ENCODE measurements at places on chromosomes 7 and 10.
A peak's percentile ranks its signal among the peaks of the same experiment; 100 is the strongest.

GRCh38 chr7:46153951-46154787, 233.1 kb upstream of the IGFBP3 start:
- DNase-seq: no peak

DNA sequence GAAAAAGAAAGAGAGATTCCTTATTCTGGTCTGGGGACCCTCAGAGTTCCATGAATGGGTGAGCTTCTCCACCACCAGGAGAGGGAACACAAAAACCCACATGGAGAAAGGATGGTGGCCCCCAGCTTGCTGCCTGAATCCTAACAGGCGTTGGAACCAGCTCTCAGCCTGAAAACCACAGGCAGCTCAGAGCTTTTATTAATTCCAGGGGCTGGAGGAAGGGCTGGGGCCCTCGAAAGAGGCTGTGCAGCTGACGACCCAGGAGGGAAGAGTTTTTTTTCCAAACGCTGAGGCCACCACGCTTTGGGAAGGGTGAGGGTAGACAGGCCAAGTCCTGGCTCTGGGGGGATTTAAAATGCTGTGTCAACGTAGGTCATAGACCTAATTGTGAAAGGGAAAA, 10.8 kb upstream of the ELN start:
- no peak for DNase-seq

DNA sequence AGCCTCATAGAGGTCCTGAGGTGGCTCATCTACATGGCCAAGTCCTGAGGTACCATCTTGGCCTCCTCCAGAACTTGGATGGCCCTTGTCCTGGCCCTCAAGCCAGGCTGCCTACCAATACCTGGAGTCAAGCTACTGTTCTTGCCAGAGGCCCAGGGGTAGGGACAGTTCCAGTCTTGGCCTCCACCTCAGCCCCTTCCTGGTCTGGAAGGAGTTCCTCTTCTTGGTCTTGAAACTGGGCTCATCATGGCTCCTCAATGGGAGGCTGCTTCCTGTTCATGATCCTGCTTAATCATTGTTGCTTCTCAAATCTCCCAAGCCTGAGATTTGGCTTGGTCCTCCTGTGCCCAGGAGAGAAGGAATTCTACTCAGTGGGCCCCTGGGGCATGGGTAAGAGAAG, 3.9 kb downstream of the HPS6 start:
- DNase-seq: no peak

DNA sequence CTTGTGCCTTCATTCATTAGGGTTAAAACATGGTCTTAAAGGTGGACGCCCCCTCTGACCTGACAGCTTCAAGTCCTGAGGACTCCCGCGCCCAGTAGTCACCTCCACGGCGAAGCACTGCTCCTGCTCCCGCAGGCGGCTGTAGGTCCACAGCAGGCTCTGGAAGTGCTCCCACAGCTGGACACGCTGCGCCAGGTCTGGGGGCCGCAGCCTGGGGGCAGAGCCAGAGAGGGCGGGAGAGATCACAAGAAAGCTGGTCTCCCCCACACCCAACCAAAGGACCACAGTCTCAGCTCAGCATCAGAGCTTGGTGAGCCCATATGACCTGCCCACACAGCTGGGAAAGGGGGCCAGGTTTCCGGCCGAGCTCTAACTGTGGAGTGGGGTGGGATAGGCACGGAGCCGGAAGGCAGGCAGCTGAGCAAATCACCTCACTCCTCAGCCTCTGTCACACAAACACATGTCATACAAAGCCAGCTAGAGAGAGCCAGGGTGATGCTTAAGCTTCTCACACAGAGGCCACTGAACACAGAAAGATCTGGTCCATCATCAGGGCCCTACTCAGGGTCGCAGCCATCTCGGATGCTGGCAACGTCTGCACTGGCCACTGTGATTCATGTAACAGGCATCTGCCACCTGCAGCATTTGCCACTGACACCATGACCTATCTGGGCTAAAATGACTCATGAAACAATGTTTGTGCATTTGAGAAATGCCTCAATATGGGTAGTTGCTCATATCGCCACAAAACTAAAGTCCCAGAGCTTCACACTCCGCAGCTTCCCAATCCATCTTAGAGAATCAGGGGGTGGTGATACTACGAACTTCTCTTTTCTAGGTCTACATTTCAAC, 12.6 kb downstream of the HPS1 start:
- DNase-seq: no peak

- DNase-seq: no peak
These were observed 12.4 kb upstream of the JAZF1 start for GRCh38 chr7:28192786-28193585.

DNA sequence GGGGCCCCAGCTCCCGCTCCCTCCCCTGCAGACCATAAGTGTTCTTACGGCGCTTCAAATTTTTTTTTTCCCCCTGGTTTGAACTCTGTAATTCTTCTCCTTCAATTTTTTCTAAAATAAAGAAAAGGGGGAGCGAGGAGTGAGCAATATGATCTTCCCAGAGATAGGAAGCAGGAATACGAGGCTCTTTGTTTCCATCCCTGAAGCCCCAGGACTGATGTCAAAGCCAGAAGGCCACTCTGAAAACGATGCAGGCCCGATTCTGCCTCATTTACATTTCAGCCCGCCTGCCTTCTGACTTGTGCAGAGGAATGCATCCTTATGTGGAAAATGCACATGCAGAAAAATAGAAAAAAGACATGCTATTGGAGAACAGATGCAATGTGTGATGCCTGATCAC, 401.5 kb upstream of the MKI67 start:
- no peak for DNase-seq

DNA sequence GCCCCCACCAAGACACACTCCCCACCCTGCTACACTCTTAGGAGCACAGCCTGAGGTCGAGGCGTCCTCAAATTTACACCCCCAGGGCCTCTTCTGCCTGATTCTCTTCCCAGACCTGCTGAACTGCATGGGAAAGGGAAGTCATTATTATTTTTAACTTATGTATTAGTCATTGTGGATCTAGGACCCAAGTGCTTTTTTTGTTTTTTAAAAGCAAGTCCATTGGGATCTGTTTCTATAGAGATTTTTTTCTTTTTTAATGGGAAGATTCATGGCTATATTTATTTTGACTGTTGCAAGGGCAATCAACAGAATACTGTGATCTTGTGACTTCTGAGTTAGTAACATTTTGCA, 203.8 kb downstream of the ZMYND11 start:
- no peak for DNase-seq

DNA sequence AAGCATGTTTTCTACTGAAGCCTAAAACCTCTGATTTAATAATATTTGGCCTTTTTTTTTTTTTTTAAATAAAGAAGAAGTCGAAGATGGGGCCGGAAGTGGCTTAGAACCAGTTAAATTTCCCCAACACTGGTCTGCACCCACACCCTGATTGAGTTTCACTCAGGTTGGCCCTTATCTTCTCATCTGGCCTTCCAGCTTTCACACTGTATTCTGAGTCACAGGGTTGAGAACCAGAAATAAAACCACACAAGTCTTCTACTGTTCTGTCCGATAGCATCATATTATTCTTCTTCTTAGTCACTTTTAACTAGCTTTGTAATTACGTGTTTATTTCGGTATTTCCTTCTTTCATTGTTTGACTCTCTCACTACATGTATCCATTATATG, 9.9 kb downstream of the ZNF365 start:
- DNase-seq: peak; percentile 44

DNA sequence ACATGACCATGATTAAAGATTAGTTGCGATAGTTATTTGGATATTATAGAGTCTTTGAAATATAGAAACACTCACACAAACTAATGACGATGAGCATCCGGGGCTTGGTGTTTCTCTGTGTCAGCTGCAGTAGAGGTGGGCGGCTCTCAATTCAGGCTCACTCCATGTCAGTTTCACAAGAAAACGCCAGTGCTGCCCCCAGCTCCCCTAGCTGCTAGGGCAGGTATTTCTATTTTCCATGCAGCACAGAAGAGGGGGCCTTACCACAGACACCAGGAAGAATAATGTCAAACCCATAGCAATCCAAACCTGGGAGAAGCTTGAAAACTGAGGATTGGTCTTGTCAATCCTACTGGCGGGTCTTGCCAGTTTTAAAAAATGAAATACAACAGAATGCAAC, 197.1 kb downstream of the PHTF2 start:
- DNase-seq: no peak

DNA sequence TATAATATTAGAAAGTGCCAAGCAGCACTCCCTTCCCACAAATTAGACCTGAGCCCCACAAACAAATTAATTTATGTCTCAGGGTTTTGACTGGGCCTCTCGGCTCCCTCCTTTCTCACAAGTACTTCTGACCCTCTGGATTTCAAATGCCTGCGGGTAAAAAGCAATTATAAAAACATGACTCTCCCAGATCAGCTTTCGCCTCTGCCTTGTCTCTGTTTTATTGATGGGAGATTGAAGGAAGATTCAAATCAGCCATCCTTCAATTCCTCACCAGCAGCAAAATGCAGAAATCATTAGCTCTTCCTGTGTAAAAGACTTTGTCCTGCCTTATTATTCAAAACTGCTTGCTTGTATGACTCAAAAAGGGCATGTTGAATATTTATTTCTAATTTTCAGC, 453.7 kb upstream of the MKI67 start:
- no peak for DNase-seq

- no peak for DNase-seq
These were observed 836.1 kb upstream of the KCND2 start for GRCh38 chr7:119436882-119437281.

GRCh38 chr10:35216303-35216905, 89.8 kb downstream of the CREM start:
- no peak for DNase-seq

DNA sequence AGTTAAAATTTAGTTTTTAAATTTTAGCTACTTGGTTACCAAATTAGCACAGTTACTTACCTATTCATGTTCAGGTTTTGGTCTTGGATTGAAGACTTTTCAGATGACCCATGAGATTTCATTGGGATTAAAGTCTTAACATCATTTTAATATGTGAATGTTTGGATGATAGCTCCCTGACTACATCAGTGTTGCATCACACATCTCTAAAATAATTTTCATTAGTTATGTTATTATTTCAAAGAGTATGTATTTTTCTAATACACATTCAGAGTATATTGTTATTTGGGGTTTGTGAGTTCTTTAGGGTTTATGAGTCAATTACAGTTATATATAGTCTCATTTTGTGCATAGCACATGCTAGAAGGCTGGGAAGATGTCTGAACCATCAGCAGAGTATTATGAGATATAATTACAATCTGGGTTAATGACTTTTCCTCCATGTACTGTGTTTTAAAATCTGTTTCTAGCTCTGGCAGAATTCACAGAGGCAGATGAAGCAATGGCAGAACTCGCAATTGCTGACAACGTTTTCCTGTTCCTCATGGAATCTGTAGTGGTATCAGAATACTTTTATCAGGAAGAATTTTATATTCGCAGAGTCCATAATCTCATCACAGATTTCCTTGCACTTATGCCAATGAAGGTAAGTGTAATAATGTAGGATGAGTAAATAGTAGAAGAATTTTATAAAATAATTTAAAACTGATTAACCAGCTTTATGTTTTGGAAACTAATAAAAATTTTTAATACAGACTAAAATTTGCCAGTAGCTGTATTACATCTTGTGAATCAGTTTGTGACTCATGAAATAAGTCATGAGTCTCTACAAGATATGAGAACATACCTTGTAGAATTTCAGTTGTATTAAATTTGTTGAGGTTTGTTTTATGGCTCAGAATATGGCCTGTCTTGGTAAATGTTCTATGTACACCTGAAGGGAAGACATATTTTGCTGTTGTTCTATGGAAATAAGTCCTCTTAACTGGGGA, 26.9 kb downstream of the NUP205 start:
- no peak for DNase-seq

GRCh38 chr10:35470248-35470924, 134.1 kb downstream of the CCNY start:
- no peak for DNase-seq

GRCh38 chr7:37216156-37216852, 232.4 kb downstream of the ELMO1 start:
- no peak for DNase-seq

- no peak for DNase-seq
These were observed 61.5 kb downstream of the CPVL start for GRCh38 chr7:29084832-29085231.

DNA sequence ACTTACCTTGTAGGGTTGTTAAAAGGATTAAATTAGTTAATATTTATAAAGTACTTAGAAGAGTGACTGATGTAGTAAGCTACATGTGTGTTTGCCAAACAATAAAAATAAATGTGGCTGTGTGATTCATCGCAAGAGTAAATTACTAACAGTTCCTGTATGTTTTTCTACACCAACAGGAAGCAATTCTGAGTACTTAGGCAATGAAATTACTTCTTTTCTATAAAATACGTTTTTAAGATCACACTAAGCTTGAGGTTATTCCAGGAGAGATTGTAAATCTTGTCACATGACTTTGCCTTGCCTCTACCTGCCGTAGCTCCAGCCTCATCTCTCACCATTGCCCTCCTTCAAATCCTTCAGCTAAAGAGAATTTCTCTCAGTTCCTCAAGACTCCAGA, 18.1 kb upstream of the GSTK1 start:
- DNase-seq: no peak

DNA sequence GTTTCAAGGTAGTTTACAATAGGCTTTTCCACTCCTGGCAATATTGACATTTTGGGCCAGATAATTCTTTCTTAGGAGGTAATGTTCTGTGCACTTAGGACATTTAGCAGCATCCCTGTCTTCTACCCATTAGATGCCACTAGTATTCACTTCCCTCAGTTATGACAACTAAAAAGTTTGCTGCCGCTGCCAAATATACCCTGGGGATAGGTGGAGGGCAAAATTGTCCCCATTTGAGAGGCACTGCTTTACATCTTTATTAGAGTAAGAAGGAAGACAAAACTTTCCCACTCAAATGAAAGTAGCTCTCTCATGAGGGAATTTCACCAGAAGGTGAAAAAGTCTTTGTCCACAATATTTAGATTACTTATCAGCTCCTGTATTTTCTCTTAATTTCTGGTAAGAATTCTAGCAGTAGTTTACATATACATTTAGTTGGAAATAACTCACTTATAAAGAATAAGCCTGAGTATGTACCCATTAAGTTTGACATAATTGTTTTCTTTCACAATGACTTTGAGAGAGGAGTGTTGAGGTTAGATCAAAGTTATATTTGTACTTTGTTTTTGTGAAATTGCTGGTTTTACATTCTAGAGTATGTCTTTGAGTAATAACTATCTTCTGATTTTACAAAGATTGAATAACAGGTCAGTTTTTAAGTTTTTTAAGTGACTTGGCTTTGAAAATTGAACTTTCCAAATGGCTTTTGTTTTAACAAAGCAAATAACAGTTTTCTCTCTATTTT, 46.0 kb downstream of the HELLS start:
- no peak for DNase-seq

GRCh38 chr7:116548506-116548905, 23.7 kb downstream of the CAV1 start:
- DNase-seq: no peak

- no peak for DNase-seq
These were observed 168.5 kb downstream of the TEX36 start for GRCh38 chr10:125514206-125515162.

- DNase-seq: no peak
These were observed 24.6 kb upstream of the STEAP4 start for GRCh38 chr7:88331322-88331721.

DNA sequence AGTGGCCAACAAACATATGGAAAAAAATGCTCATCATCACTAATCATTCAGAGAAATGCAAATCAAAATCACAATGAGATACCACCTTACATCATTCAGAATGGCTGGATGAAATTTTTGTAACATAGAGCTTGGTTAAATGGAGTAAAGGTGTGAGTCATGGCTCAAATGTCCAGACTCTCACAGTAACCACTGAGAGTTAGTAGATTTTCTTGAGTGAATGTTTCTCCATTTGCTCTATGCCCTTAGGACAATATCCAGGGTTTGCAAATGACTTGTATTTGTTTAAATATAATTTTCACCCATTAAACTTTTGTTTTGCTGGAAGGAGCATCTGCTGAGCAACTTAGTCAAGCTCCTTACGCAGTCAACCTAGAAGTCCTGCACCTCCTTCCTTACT, 967.2 kb downstream of the XPNPEP1 start:
- no peak for DNase-seq

All from activated CD4-positive, CD25-positive, alpha-beta regulatory T cell treated with anti-CD3 and anti-CD28 coated beads, Interleukin-2, amount 50 U/mL, for 16 hours (primary cell).